ENCODE measurements at places on chromosomes 2 and 18.
A peak's percentile ranks its signal among the peaks of the same experiment; 100 is the strongest.

GRCh38 chr2:235005023-235005422 is 53.2 kb downstream of the SH3BP4 start:
- DNase-seq = no peak

DNA sequence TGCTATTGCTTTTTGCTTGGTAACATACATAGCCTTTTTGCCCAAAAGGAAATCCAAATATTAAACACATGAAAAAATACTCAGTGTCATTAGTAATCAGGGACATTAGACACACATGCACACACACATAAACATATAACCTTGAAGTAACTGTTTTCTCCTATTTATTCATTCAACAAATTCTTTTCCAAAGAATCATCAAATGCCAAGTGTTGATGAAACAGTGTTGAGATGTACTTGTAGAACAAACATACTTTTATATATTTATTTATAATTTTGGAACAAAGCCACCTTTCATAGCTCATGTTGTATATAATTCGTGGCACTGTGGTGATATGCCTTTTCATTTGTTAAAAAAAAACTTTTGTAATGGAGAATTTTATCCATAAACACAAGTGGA is 81.0 kb downstream of the APLF start:
- DNase-seq = no peak

DNA sequence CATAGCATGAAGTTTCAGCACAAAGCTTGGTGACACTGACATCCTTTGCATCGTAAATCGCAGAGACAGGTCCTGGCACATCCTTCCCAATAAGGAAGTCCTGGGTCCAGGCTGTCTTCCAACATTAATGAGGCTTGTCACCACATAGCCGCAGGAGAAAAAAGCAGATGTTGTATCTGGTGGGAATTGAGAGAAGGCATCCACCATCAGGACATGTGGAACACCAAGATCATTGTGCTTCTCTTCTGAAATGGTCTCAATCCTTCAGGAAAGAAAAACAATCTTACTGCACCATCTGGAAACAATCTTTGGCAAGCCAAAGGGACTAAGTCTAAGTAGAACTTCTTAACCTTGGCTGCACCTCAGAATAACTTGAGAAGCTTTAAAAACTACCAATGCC is 119.0 kb upstream of the ARHGAP28 start:
- no peak for DNase-seq

DNA sequence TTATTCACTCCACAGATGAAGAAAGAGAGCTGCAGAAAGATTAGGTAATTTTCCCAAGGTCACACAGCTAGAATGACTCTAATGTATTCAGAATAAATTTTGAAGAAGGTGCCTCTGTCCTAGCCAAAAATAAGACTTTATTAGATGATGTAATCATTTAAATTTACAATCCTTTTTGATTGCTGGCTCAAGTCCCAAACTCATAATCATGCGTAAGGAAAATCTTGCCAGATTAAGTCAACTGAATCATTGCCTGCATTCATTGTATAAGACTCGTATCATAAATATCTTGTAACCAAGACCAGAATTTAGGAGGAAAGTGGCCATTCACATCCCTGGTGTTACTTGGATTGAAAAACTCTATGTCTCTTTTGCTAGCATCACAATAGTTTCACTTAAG is 53.1 kb upstream of the STK39 start:
- no peak for DNase-seq

DNA sequence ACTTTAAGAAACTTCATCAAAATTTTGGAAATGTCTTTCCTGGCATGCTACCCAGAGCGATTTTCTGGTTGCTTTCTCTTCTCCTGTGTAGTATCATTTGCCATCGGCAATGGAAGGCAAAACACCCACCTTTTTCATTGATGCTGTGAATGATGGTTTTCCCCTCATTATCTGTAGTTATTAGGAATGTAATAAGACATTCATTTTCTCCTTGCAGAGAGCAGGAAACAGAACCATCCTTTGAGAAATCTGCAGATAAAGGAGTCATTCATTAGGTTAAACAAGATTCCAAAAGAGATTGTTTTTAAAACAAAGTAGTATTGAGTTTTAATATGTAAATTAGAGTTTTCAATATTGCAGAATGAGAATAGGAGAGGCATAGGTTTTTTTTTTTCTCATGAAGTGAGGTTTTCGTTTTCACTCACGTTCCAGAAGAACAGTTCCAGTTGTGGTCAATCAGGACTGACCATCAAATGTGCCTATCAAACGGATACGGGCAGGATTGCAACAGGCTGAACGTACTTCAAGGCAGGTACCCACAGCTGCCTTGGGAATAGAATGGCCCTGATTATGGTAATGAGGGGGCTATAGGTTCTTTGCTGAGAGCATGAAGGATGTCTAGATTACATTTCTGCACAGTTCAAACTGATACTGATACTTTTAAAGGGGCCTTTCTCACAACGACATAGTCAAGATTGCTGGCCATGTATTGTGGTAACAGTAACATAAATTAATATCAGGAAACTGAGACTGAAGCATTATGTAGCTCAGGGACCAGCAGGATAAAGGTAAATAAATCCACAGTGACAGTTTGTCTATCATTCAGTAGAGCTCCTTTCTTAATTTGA is 49.8 kb upstream of the PLA2R1 start:
- DNase-seq = no peak

- DNase-seq = no peak
These were observed 34.8 kb downstream of the ABHD3 start for GRCh38 chr18:21669736-21670285.

DNA sequence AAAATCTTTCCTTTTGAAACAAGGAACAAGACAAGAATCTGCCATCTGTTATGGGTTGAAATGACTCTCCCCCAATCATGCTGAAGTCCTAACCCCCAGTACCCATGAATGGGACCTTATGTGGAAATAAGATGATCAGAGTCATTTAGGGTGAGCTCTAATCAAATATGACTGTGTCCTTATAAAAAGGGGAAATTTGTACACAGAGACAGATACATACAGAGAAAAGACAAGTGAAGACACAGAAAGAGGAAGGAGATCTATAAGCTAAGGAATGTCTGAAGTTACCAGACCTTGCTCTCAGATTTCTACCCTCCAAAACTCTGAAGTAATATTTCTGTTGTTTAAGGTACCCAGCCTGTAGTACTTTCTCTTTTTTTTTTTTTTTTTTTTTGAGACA is 15.7 kb downstream of the TGFBRAP1 start:
- DNase-seq = no peak

- no peak for DNase-seq
These were observed 7.0 kb downstream of the SLC14A1 start for GRCh38 chr18:45730832-45731575.

- no peak for DNase-seq
These were observed 344.1 kb downstream of the TDRD15 start for GRCh38 chr2:21467910-21468309.

DNA sequence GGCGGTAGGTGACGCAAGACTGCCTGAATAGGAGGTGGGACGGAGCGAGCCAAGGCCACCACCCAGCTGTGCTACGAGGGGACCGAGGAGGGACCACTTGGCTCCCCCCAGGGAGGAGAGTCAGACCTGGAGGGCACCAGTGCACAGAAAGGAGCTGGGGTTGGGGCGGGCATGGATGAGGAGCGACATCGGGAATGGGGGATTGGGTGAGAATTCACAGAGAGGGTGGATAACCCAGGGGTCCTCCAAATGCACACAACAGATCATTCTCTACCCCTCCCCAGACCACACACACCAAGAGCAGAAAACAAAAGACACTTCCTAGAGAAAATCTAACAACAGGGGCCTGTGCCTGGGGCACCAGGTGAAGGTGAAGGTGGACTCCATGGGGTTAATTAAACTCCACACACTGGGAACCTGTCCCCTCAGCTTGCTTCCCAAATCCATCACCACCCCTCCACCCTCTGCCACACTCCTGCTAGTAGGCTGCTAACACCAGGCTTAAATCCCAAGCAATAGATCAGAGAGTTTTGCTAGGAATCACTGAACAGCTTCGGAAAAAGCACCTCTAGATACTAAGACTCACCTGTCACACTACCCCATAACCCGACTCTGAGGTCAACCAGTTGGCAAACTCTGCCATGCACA is 274.6 kb downstream of the EIPR1 start:
- no peak for DNase-seq

- no peak for DNase-seq
These were observed 132.7 kb downstream of the PTGR3 start for GRCh38 chr18:75076286-75076685.

- no peak for DNase-seq
These were observed 56.9 kb downstream of the SRBD1 start for GRCh38 chr2:45554073-45554741.

- DNase-seq = no peak
These were observed 102.5 kb downstream of the LYPD6B start for GRCh38 chr2:149141046-149141445.

- no peak for DNase-seq
These were observed 55.3 kb upstream of the CHST9 start for GRCh38 chr18:27240383-27240782.

- DNase-seq = no peak
These were observed 6.3 kb downstream of the TLK1 start for GRCh38 chr2:171154348-171154747.

DNA sequence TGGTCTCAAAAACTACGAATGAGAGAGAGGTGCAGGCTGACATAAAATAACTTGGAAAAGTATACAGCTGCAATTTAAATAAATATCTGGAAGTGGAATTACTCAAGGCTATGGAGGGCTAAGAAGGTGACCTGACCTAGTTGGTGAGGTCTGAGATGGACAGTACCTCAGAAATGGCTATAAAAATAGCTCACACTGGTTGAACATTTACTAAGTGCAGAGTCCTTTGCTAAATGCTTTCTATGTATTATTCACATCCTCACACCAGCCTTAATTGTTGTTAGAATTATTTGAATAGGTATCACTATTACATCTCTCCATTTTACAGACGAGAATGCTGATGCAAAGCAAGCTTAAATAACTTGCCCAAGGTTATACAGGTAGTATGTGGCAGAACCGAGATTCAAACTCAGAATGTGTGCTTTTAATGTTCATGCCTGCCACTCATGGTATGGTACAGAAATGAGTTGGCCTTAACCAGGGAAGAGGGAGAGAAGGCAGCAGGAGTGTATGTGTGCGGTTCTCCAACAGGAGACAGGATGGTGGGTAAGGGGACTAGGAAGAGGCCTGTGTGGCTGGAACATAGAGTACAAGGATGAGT is 37.4 kb downstream of the MRPL44 start:
- DNase-seq = no peak

GRCh38 chr18:57595347-57595746 is 8.8 kb upstream of the FECH start:
- no peak for DNase-seq

DNA sequence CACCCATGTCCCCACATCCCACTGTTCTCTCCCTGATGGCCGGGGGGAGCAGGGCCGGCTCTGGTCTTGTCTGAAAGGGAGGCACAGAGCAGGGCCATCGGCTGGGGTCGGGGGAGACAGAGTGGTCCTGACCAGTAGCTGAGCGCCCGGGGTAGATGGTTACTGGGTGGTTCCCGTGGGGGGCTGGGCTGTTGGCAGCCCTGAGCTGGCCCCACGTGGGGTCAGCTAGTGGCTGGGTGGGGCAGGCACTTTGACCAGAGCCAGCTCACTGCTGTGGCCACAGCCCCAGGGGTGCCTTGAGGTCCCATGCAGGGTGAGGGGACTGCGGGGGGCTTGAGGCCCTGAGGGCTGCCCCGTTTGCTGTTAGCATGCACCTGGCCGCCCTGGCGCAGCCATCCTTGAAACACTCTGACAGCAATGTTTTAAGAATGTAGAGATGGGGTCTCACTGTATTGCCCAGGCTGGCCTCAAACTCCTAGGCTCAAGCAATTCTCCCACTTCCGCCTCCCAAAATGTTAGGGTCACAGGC is 12.3 kb upstream of the NEU4 start:
- no peak for DNase-seq

GRCh38 chr2:60158262-60158661 is 395.2 kb downstream of the BCL11A start:
- no peak for DNase-seq

- DNase-seq = no peak
These were observed 1304.3 kb upstream of the DDX18 start for GRCh38 chr2:116510117-116510671.

GRCh38 chr2:240244543-240244942 is 104.1 kb upstream of the OTOS start:
- no peak for DNase-seq

- DNase-seq = peak; percentile 60
These were observed 51.3 kb upstream of the NABP1 start for GRCh38 chr2:191626497-191627151.

- no peak for DNase-seq
These were observed 472.1 kb downstream of the PARD3B start for GRCh38 chr2:205017381-205017780.

GRCh38 chr2:10499911-10500521 is 51.9 kb upstream of the ODC1 start:
- no peak for DNase-seq

GRCh38 chr2:64228918-64229317 is 84.7 kb upstream of the PELI1 start:
- no peak for DNase-seq

GRCh38 chr2:98502556-98503335 is 58.1 kb downstream of the INPP4A start:
- DNase-seq = peak; percentile 62
